ENCODE measurements at places on chromosomes 3 and 15.
A peak's percentile ranks its signal among the peaks of the same experiment; 100 is the strongest.

- no peak for DNase-seq
Measured at GRCh38 chr15:66679657-66680108, 22.4 kb upstream of the SMAD6 start.

DNA sequence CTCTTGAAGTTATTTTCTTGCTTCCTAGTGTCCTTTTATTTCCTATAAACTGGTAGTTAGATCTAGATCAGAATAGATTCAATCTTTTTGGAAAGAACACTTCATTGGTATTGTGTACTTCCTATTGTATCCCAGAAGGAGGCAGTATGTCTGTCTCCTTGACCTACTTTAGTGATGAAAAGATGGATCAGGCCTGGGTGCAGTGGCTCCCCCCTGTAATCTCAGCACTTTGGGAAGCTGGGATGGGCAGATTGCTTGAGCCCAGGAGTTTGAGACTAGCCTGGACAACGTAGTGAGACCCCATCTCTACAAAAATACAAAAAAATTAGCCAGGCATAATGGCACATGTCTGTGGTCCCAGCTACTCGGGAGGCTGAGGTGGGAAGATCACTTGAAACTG, 12.0 kb downstream of the BSN start:
- no peak for DNase-seq

DNA sequence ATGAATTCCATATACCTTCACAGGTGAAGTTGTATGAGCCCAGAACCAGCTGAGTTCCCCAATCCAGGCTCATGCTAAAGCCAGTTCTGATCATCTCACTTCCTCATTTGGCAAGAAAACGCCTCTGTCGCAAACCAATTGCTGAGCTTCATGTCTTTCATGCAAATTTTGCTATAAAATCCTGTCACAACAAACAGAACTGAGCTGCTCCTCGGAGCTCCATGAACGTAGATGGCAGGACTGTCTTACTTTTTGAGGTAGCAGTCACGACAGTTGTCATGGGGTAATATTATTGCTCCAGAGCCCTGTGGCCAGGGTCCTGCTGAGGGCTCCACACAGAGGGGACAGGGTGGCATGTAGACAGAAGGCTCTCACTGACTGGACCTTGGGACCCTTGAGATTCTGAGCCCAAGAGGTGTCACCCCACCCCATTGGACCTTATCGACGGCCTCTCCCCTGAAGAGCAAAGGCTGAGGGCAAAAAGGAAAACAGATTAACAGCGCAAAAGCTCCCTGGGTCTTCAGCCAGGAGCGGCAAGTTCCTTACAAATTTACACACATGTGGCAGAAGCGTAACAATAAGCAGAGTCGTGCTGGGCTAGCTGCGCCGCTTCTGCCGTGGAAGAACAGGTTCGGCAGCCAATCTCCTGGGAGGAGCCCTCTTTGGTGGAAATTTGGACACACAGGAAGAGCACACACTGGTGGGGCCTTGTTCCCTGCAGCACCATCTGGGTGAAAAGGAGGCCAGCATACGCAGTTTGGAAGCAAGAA, 249.2 kb downstream of the OPA1 start:
- no peak for DNase-seq

- peak; percentile 5 for DNase-seq
Measured at GRCh38 chr15:76866716-76867321, 38.3 kb downstream of the SCAPER start.

DNA sequence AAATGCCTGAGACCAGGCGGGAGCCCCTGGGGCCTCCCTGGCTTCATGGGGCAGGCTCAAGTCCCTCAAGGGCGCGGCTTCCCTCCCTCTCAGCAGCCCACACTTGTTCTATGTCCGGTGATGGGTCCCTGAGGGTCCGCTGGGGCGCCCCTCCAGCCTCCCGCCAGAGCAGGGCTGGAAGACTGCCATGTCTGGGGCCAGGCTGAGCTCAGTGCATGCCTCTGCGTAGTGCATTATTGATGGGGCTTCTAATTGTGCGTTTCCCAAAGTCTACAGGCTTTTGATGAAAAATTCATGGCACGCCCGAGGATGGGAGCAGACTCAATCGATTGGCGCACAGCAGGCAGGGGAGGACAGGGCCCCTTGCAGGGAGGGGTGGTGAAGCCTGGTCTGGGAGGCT, 51.3 kb downstream of the CYP11A1 start:
- DNase-seq: no peak

GRCh38 chr15:77864211-77865105, 213.1 kb downstream of the TBC1D2B start:
- DNase-seq: no peak

DNA sequence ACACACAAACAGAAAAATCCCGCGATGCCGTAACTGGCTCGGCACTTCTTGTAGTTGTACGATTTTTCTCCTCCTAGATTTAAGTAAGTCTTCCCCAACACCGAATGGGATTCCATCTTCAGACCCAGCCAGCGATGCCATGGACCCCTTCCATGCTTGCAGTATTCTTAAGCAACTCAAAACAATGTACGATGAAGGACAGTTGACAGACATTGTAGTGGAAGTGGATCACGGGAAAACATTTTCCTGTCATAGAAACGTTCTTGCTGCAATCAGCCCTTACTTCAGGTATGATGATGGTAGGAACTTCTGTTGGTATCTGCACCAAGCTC, 763 bp downstream of the KBTBD8 start:
- DNase-seq: no peak

DNA sequence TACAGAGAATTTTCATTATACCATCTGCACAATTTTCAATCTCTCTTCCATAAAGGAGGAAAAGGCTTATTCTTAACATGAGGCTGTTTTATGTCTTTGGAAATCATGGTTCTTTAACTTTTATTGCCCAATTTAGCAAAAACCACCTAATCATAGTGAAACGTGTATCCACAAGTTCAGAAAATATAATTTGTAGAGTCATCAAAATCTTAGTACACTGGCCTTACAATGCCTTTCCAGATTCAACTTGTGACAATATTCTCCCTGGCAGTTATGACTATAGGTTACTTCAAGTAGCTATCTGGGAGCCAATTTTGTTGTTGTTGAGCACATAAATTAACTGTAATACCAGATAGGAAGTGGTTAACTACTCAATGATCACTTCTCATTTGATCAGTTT, 10.9 kb downstream of the BNIP2 start:
- no peak for DNase-seq

DNA sequence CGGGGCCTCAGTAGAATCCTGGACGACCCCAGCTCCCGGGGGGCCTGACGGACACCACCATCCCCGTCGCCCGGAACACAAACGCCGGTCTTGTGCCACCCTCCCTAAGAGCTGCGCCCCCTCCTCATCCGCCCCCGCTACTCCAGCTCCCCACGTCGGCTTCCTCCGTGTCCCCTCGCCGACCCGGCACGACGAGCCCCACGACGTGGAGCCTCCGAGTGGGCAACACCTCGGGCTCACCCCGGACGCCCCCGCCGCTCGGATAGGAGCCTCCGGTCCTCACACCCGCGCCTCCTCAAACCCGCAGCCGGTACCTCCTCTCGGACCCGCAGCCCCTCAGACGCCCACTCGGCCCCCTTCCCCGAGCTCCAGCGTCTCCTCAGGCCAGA, 525 bp downstream of the NPTN start:
- DNase-seq: no peak
